SK-MEL-5 (cell line): ENCODE measurements at places on chromosomes 16 and 17.

GRCh38 chr17:41651625-41652460 is 27.5 kb upstream of the KRT17 start:
- DNase-seq, result no peak

DNA sequence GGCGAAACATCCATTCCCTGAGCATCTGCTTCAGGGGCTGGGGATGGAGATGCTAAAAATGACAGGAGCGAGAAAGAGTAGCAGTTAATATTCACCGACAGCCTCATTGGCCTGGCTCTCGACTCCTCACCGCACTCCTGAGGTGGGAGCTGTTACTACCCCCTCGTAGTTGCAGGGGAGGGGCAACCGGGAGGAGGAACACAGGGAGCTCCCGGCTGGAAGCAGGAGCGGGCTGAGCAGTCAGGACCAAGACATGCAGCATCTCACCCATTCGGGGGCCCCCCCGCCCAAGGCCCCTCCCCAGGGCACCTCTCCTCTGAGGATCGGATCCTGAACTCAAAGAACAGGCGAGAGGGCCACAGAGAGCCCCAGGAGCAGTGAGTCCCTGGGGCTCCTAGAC is 4.5 kb upstream of the ACSF3 start:
- no peak for DNase-seq

DNA sequence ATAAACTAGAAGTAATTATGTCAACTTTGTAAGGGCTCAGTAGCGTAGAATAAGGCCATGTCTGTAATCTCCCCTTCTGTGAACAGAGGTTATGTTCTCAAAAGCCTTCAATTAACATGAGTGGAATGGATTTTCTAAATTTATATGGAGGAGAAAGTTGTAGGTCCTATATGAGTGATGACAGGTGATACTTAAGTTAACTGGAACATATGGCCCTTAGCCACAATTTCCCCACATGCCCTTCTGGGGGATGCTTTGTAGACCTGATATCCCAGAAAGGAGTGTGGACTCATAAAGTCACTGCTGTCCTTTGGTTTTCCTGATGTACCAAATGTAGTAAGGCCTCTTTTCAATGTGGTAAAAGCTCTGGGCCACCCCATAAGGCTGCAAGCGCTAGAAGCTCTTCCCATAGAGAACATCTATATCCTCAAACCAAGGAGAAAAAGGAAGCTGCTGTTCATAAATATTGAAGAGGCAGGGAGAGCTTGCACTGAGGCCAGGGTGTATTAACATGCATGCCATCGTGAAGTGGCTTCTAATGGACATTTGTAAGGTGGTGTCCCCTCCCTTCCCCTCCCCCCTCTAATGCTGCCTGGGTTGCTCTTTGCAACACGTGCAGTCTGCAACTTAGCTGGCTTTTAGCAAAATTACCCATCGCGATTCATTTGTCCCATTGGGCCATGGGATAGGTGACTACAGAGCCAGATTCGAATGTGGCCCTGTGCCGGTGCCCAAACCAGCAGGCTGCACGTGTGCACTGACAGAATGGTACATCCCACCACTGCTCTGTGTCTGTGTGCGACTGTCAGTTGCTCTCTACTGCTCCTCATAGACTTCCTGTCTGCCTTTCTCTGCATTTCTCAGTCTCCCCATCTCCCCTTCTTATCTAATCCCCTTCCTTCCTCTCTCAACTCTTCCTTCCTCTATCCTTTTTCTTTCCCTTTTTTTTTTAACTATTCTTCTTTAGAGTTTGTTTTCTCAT is 269.0 kb downstream of the WWOX start:
- no peak for DNase-seq

DNA sequence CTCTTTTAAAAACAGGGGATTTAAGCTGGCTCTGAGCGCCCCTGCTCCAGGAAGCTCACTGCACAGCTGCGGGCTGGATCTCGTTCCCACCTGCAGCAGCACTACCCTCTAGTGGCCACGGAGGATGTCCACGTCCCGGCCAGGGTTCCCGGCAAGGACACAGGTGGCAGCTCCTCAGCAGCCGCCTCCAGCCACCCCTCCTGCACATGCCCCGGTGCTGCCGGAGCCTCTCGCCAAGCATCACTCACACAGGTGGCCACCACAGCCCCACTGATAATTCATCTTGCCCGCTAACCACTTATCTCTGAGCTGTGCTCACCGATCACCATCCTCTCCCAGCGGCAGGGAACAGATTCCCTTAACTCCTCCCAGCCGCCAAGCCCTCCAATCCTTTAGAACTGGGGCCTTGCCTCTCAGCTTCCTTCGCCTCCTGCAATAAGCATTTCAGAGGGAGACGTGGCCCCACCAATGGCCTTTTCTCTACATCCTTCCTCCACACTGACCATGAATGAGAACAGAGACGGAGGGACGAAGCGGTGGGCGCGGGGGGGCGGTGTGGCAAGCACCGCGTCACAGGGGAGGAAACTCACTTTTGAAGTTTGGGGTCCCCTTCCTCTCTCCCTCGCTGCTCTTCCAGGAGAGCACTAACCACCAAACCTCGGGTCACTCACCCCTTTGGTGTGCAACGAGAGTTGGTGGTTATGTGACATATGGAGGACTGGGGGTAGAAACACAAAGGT is 222.1 kb downstream of the RBFOX3 start:
- peak; percentile 84 for DNase-seq

DNA sequence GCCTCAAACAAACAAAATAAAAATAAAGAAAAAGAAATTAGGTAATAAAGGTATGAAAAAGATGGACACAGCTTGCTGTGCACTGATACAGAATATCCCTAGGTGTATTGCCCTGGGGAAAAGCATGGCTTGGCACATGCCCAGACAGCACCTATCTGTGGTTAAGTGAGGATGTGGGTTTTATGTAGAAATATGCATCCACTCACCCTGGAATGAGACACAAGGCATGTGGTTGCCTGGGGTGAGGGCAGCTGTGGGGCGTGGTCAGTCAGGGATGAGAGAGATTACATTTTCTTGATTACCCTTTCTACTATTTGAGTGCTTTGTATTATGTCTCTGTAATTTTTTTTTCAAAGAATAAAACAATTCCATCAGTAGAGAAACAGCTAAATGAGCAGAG is 6.9 kb downstream of the PLLP start:
- peak; percentile 20 for DNase-seq

- DNase-seq, result no peak
These were observed 136.7 kb upstream of the HS3ST2 start for GRCh38 chr16:22677024-22677830.

DNA sequence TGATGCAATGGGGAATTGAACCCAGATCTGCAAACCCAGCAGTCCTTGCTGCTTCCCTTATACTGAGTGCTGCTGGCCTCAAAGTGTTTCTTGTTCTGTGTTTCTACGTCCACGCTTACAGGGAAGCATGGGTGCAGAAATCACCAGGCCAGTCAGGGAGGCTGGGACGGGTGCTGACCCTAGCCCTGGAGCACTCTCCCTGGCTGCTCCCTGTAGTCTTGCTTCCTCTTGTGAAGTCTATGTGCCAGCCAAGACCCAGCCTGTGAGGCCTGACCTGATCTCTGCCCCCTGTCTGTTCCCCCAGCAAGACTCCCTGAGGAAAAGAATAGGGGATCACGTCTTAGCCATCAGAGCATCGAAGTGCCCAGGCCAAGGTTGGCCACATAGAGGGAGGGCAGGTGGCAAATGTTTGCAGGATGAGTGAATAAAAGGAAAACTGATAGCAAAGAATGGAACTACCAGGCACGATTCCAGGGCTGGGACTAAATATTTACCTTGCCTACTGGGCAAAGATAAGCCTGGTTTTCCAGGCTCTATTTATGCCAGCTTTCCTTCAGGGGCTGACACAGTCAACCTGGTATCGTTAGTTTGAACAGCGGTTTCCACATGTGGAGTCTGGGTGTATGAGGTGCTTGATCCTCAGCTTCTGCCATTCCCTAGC is 41.2 kb upstream of the RHOT1 start:
- DNase-seq, result no peak

GRCh38 chr17:58312829-58313228 is 15.8 kb downstream of the TSPOAP1 start:
- DNase-seq, result no peak

GRCh38 chr17:81364278-81365147 is 30.7 kb upstream of the BAHCC1 start:
- DNase-seq, result peak; percentile 9

GRCh38 chr16:30535777-30536190 is 1.1 kb upstream of the ZNF747 start:
- DNase-seq, result peak; percentile 37

- DNase-seq, result no peak
These were observed 269.1 kb downstream of the CDH13 start for GRCh38 chr16:82895843-82896242.
